ENCODE measurements at places on chromosomes 6 and 20.

DNA sequence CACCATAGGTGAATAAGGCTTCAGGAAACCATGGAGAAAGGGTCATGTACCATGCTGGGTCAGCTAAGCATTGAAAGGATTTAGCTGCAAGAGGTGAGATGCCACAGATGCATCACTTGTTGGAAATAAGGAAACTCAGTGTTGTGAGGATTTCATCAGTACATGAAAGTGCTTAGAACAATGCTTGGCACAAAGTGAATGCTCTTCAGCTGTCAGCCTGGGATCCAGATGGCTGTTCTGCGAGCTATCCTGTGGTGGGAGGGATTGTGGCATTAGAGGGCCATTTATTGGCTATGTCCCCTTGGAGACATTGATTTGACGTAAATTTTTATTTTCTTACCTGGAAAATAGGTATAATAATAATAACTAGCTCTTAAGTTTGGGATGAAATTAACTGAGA, 53.0 kb downstream of the ELOVL2 start:
- no peak for DNase-seq

DNA sequence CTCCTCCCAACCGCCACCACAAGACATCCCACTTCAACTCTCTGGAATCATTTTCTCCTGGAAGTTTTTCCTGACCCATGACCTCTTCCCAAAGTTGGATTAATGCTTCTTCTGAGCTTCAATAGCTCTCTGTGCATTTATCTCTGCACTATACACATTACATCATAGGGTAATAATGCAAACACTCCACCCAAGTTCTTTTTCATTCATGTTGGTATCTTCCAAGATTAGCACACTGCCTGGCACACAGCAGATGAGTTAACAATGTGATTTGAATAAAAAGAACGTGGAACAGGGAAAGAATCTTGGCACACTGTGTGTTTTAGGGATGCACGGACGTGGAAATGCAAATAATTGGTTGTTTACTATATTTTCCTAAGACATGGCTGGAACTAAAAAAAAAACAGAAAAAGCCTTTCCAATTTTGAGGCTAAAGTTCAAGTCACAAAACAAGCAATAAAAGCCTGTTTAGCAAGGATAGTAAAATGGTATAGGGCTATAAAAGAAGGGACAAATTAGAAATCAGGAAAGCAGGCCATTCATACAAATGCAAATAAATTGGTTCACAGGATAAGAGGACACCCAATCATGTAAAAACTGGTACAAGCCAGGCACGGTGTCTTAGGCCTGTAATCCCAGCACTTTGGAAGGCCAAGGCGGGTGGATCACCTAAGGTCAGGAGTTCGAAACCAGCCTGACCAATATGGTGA, 1.6 kb upstream of the FAM135A start:
- DNase-seq: no peak

GRCh38 chr20:34747479-34747878, 43.3 kb downstream of the TP53INP2 start:
- no peak for DNase-seq

DNA sequence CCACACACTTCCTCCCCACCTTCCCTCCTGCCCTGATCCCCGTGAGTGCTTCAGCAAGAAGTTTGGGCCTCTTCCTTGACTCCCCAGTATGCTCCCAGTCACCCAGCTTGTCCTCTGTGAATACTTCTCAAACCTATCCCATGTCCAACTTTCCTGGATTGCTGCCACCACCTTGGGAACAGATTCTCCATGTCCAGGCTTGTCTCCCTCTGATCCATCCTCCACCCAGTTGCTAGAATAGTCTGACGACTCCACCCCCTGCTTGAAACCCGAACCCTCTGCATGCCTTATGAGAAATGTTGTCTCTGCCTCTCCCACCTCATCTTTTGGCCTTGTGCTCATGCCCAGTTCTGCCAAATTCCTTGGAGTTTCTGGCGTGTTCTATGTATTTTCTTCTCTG, 108.0 kb downstream of the PPP1R14C start:
- peak; percentile 62 for DNase-seq

- DNase-seq: no peak
Measured at GRCh38 chr6:131791476-131791875, 16.3 kb upstream of the ENPP1 start.

DNA sequence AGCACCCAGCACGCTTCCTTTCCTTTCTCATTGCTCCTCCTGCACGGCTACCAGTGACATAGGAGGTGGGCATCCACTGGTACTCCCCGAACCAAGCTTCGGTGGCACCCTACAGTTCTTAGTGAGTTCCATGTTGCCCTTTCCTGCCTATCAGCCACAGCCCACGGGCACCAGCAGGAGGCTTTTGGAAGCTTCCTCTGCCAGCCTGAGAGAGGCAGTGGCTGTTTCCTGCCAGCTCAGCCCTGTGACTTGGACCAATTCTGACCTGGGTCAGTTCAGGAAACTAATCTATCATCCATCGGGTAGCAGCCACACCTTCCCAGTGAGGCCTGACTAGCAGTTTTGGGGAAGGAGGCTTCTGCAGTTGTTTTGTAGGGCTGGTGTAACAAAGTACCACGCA, 176.4 kb upstream of the UST start:
- no peak for DNase-seq

- no peak for DNase-seq
Measured at GRCh38 chr20:11170025-11170424, 496.2 kb upstream of the JAG1 start.

GRCh38 chr6:79672631-79673111, 41.5 kb downstream of the SH3BGRL2 start:
- DNase-seq: peak; percentile 75

- DNase-seq: no peak
Measured at GRCh38 chr6:37495244-37495934, 4.3 kb downstream of the CCDC167 start.

GRCh38 chr6:137846772-137847313, 20.2 kb upstream of the TNFAIP3 start:
- no peak for DNase-seq

- DNase-seq: no peak
Measured at GRCh38 chr6:110567957-110568696, 91.7 kb upstream of the SLC22A16 start.

- no peak for DNase-seq
Measured at GRCh38 chr20:1942486-1943274, 47.5 kb downstream of the SIRPA start.

- no peak for DNase-seq
Measured at GRCh38 chr6:86848986-86849385, 88.3 kb upstream of the HTR1E start.

- DNase-seq: no peak
Measured at GRCh38 chr6:105872249-105872648, 213.9 kb upstream of the PRDM1 start.

DNA sequence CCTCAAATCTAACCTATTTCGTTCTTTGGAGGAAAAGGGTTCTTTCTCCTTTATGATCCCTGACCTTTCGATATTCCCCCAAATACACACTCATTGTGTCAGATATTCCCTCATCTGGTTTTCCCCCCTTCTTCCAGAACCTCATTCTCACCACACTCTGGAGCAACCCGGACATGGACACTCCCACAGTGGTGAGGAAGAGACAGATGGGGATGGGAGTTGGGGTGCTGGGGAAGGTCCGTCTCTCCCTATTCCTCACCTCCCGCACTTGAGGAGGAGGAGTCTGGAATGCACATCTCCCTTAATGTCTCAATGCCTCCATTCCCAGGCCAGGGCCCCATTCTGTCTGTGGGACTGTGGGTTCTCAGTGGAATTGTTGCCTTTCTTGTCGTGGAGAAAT, 1.3 kb downstream of the SLC39A7 start:
- DNase-seq: no peak

DNA sequence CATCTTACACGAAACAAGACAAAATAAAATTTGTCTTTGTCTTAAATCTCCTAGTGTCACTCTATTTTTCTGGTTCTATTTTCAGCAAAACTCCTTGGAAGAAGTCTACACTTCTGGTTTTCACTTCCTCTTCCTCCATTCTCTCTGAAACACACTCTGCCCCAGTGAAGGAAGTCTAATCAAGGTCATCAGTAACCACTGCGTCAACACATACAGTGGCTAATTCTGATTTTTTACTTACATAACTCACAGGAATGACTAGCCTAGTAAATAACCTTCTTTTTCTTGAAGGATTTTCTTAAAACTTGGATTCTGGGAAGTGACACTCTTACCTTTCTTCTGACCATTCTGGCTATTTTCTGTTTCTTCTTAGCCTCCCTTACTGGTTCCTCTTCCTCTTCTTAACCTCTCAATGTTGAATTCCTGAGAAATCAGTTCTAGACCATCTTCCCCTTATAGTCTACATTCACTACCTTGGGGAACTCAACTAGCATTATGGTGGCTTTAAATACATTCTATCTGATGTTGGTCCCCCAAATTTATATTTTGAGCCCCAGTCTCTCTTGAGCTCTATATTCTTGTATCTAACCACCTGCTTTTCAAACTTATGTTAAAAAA, 37.5 kb downstream of the AIG1 start:
- no peak for DNase-seq

DNA sequence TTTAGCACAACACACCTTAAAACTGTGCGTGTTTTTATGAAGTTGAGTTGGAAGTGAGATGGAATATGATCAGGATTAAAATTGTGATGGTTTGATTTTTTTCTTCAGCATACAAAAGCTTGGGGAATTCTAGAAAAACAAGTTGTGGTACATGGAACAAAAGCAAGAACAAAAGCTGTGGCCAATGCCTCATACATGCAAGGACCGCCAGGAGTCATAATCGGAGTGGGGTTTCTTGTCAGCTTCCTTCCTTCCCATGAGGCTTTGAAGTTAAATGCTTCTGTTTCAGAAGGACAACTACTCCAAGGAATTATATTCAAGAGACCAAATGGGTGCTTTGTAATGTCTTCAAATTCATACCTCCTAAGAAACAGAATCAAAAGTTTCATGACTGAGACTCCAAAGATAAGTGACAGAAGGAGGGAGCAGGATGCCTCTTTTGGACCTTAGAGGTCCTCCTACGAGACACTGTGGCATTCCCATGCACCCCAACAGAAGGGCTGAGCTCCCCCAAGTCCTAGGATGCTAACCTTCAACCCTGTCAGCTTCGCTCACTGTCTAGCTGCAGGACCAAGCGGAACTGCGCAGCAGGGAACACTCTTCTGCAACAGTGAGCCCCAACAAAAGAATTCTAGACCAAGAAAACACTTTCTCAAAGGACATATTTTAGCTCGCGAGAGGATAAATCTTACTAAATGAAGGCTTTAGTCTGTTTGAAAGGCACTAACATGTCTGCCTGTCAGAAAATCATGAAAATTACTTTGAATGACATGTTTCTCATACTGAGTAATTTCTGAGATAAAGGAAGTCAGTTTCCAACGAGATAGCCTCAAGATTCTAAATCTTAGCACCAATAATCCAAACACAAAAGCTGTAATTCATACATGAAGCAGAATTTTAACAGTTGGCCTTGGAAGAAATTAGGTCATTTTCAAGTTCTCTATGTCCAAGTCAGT, 108.5 kb upstream of the NHSL1 start:
- no peak for DNase-seq

GRCh38 chr20:2398449-2398848, 17.7 kb downstream of the TGM6 start:
- DNase-seq: no peak

GRCh38 chr20:61014491-61014890, 237.6 kb upstream of the CDH4 start:
- no peak for DNase-seq

GRCh38 chr6:109397020-109397419, 14.8 kb upstream of the CD164 start:
- DNase-seq: peak; percentile 62

DNA sequence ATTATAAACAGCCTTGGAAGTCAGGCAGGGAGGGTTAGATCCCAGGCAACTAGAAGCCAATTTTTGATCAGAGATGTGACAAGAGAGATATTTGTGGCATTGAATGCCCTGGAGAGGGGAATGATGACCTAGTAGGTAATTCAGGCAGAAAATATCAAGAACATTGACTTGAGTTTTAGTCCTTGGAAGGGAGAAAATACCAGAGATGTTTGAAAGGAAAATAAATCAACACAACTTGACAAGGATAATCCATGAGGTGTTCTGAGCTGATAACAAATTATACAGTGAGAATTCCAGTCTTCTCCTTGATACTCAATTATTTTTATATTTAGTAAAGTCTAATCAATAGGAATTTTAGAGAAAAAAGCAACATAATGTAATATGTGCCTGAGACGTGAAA, 10.6 kb upstream of the MARCKS start:
- DNase-seq: no peak

DNA sequence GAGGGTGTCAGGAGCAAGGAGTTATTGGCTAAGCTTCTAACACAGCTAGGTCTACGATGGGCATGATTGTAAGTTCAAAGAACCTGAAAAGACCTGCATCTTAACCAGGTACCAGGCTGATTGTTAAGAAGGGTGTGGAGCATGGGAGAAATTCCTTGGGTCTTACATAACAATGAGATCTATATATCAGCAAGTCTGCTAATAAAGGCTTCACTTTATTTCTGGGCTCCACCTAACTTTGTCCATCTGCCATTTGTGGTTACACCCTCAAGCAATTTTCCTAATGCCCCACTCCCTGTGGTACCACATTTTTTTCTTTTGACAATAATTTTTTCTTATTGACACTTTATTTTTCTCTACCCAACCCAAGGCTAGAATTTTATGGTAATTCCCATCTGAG, 223.5 kb upstream of the JAG1 start:
- no peak for DNase-seq

GRCh38 chr6:33423777-33424176, 3.9 kb downstream of the SYNGAP1 start:
- no peak for DNase-seq

GRCh38 chr6:32096394-32097258, 12.5 kb downstream of the TNXB start:
- DNase-seq: no peak

DNA sequence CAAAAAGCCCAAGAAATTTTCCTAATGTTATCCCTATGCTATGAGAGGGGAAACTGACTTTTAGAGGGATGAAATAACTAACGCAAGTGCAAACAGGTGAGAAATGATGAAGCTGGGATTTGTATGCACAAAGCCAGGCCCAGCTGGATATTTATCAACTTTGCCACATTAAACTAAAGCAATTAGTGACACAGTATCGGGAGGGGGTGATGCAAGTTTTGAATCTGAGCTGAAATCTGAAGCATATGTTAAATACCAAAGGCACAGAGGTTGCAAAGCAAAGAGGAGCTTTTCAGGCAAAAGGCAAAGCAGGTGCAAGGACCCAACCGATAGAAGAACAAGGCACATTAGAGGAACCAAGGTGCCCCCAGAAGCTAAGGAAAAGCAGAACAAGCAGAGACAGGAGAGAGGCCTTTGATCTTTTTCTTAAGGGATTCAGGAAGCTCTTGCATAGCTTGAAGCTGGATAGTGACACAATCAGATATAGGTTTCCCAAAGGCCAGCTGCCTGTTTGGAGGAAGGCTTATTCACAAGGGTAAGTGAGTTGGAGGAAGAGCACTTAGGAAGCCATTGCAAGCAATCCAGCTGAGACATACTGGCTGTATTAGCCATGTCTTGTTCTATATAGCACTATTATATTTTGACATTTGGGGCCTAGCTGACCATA, 207.5 kb downstream of the HIVEP2 start:
- DNase-seq: peak; percentile 70

- peak; percentile 70 for DNase-seq
Measured at GRCh38 chr6:37860226-37860839, 40.8 kb downstream of the ZFAND3 start.
